ENCODE measurements at places on chromosomes 2 and 18. TPM values are rescaled to one million over a fixed set of nuclear protein-coding genes. Genes with fewer than 3 reads are reported as not detected.

GRCh38 chr2:218873359-218874194 lies 7.1 kb upstream of the WNT10A start:
- no peak for DNase-seq
- H3K27me3 ChIP-seq, result no peaks in the 10 kb centered on the region
- H3K4me1 ChIP-seq, result peaks cover 28% of the 10 kb centered on the region
- no peak overlapping the region for H3K27ac ChIP-seq

DNA sequence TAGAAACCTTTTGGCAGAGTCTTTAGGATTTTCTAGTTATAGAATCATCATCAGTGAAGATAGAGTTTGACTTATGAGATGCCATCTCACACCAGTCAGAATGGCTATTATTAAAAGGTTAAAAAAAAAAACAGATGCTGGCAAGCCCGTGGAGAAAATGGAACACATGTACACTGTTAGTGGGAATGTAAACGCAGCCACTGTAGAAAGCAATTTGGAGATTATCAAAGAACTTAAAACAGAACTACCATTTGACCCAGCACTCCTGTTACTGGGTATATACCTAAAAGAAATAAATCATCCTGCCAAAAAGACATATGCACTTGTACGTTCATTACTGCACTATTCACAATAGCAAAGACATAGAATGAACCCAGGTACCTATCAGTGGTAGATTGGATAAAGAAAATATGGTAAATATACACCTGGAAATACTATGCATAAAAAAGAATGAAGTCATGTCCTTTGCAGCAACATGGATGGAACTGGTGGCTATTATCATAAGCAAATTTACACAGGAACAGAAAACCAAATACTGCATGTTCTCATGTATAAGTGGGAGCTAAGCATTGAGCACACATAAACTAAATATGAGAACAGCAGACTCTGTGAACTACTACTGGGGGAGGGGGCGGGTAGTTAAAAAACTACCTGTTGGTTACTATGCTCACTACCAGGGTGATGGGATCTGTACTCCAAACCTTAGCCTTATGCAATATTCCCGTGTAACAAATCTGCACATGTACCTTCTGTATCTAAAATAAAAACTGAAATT lies 279.0 kb downstream of the KIAA1328 start:
- no peak overlapping the region for H3K27ac ChIP-seq
- no peaks in the 10 kb centered on the region for H3K4me1 ChIP-seq
- H3K36me3 ChIP-seq, result no peaks in the 10 kb centered on the region
- no peak overlapping the region for H3K4me3 ChIP-seq
- no peaks in the 10 kb centered on the region for H3K27me3 ChIP-seq

GRCh38 chr2:8922431-8922830 lies 81.1 kb downstream of the MBOAT2 start:
- H3K27me3 ChIP-seq, result no peaks in the 10 kb centered on the region
- no peak overlapping the region for H3K4me3 ChIP-seq
- no peaks in the 10 kb centered on the region for H3K36me3 ChIP-seq

- no peaks in the 10 kb centered on the region for H3K27me3 ChIP-seq
- peaks cover 26% of the 10 kb centered on the region for H3K4me1 ChIP-seq
- DNase-seq, result no peak
- no peak overlapping the region for H3K27ac ChIP-seq
- no peaks in the 10 kb centered on the region for H3K36me3 ChIP-seq
These were observed 1.9 kb downstream of the LDLRAD4 start for GRCh38 chr18:13220361-13220991.

- no peaks in the 10 kb centered on the region for H3K27me3 ChIP-seq
- DNase-seq, result no peak
- H3K4me1 ChIP-seq, result no peaks in the 10 kb centered on the region
- no peak overlapping the region for H3K4me3 ChIP-seq
- no peak overlapping the region for H3K27ac ChIP-seq
- H3K36me3 ChIP-seq, result peaks cover 25% of the 10 kb centered on the region
These were observed 21.0 kb downstream of the NOP58 start for GRCh38 chr2:202286595-202286994.

GRCh38 chr2:85854166-85854509 lies 34.7 kb downstream of the ST3GAL5 start:
- no peak for DNase-seq
- H3K4me3 ChIP-seq, result no peak overlapping the region
- peaks cover 9% of the 10 kb centered on the region for H3K36me3 ChIP-seq
- no peaks in the 10 kb centered on the region for H3K4me1 ChIP-seq
- peak overlapping the region; percentile 17 for H3K27ac ChIP-seq

DNA sequence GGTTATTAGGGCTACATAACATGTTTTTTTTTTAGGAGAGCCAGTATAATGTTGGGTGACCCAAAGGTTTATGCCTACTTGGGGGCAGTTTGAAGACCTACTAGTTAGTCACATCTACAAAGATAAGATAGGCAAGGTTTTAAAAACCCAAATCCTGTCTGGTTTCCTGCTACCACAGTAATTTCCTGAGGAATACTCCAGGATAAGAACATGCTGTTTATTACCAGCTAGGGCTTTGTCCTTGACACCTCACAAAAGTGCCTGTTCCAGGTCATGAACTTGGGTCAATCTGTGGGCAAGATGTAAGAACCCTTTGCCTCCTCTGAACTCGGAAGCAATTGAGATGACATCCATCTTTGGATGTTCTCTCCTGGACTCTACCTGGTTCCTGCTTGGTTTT lies 38.2 kb downstream of the CDC42EP3 start:
- H3K4me1 ChIP-seq, result peaks cover 21% of the 10 kb centered on the region
- H3K36me3 ChIP-seq, result no peaks in the 10 kb centered on the region
- no peaks in the 10 kb centered on the region for H3K27me3 ChIP-seq
- H3K27ac ChIP-seq, result no peak overlapping the region
- DNase-seq, result no peak
- no peak overlapping the region for H3K4me3 ChIP-seq

- no peaks in the 10 kb centered on the region for H3K4me1 ChIP-seq
- DNase-seq, result no peak
- no peak overlapping the region for H3K4me3 ChIP-seq
- H3K27ac ChIP-seq, result no peak overlapping the region
- no peaks in the 10 kb centered on the region for H3K36me3 ChIP-seq
These were observed 21.6 kb downstream of the TRPM8 start for GRCh38 chr2:233938676-233939370.

GRCh38 chr2:227748079-227748478 lies 2.4 kb downstream of the SCYGR8 start:
- no peaks in the 10 kb centered on the region for H3K36me3 ChIP-seq
- no peaks in the 10 kb centered on the region for H3K4me1 ChIP-seq
- no peak overlapping the region for H3K4me3 ChIP-seq
- no peaks in the 10 kb centered on the region for H3K27me3 ChIP-seq

- no peak for DNase-seq
- no peaks in the 10 kb centered on the region for H3K27me3 ChIP-seq
These were observed 131.4 kb upstream of the DNMT3A start for GRCh38 chr2:25473131-25473530.

GRCh38 chr2:207777124-207777523 lies 7.4 kb upstream of the FZD5 start:
- H3K27ac ChIP-seq, result no peak overlapping the region
- DNase-seq, result no peak
- H3K4me1 ChIP-seq, result no peaks in the 10 kb centered on the region
- H3K36me3 ChIP-seq, result no peaks in the 10 kb centered on the region
- H3K27me3 ChIP-seq, result no peaks in the 10 kb centered on the region

DNA sequence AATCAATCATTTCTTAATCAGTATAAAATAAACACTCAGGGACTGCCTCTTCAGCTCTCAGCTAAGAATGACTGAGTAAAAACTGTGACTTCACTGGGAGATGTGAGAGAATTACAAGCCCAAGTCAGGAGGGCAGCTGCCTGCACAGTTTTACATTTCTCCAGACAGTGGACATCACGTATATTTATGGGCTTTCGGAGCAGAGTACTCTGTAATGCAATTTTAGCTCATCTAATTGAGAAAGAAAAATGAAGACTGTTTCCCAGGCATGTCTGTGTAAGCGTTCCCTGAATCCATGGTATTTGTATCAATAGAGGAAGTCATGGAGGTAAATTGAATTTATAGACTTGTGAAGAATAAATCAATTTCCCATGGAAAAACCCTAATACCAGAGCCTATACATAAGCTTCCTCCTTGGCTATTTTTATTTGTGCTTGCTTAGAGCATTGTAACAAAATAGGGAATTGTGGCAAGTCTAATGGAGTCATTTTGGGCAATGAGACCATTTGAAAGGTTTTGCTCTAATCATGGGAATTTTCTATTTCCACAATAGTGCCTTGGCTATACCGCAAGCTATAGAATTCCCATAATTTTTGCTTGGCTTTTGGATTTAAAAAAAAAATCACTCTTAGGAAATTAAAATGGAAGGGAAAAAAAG lies 87.2 kb downstream of the SLC5A7 start:
- no peak for DNase-seq
- no peaks in the 10 kb centered on the region for H3K27me3 ChIP-seq
- H3K27ac ChIP-seq, result no peak overlapping the region
- H3K4me1 ChIP-seq, result no peaks in the 10 kb centered on the region

DNA sequence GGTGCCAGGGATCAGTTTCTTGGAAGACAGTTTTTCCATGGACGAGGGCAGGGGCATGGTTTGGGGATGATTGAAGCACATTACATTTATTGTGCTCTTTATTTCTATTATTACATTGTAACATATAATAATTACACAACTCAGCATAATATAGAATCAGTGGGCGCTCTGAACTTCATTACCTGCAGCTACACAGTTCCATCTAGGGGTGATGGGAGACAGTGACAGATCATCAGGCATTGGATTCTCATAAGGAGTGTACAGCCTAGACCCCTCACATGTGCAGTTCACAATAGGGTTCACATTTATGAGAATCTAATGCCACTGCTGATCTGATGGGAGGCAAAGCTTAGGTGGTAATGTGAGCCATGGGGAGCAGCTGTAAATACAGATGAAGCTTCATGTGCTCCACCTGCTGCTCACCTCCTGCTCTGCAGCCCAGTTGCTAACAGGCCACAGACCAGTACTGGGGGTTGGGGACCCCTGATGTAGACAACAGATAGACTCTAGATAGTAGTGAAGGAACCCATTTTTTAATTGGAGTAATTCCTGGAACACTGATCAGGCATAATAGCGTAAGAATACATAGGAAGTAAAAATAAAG lies 41.5 kb upstream of the MC4R start:
- H3K36me3 ChIP-seq, result no peaks in the 10 kb centered on the region
- H3K4me1 ChIP-seq, result no peaks in the 10 kb centered on the region
- H3K27me3 ChIP-seq, result no peaks in the 10 kb centered on the region
- H3K27ac ChIP-seq, result no peak overlapping the region

DNA sequence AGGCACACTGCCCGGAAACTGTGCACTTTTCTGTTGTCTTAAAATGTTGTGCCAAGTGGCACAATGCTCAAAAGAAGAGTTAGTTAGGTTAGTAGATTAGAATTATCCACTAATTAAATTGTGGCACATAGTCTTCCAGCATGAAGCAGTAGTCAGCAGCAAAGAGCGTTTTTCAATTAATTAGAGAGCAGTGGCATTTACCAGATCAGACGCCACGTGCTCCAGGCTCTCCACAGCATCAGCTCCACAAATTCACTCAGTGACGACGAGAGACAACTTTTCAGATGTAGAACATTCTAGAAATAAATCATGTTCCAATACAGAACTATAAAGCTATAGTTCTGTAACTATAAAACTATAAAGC lies 16.4 kb upstream of the RTTN start:
- H3K27ac ChIP-seq, result no peak overlapping the region
- no peaks in the 10 kb centered on the region for H3K27me3 ChIP-seq
- DNase-seq, result no peak
- H3K4me1 ChIP-seq, result no peaks in the 10 kb centered on the region

DNA sequence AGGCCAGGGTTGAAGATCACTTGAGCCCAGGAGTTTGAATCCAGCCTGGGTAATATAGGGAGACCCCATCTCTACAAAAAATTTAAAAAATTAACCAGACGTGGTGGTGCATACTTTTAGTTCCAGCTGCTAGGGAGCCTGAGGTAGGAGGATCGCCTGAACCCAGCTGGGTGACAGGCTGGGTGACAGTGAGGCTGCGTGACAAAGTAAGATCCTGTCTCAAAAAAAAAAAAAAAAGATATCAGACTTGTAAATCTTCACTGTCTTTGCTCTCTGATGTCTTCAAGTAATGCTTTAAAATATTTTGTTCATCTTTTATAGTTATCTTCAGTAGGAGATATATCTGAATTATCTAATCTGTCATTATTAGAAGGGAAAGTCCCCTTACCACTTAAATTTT lies 10.5 kb downstream of the CAMKMT start:
- no peak overlapping the region for H3K27ac ChIP-seq
- H3K27me3 ChIP-seq, result no peaks in the 10 kb centered on the region
- DNase-seq, result no peak
- H3K36me3 ChIP-seq, result no peaks in the 10 kb centered on the region
- H3K4me3 ChIP-seq, result no peak overlapping the region

GRCh38 chr18:61329398-61329797 lies 3.8 kb upstream of the CDH20 start:
- no peak overlapping the region for H3K27ac ChIP-seq
- no peak overlapping the region for H3K4me3 ChIP-seq
- no peaks in the 10 kb centered on the region for H3K27me3 ChIP-seq

DNA sequence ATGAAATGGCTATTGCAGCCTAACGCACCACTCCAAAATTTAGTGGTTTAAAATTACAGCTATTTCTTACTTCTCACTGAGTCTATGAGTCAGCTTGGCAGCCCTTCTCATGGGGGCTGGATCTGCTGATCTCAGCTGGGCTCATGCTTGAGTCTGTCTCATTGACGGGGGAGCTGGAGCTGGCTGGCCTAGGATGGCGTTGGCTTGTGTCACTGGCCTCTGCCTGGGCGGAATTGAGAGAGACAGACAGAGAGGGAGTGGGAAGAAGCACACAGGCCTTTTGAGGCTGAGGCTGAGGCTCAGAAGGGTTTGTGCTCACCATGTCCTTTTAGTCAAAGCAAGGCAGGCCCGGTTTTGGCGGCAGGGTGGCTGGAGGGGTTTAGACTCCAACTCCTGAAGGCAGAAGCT lies 412.1 kb upstream of the MYT1L start:
- H3K36me3 ChIP-seq, result no peaks in the 10 kb centered on the region
- H3K27me3 ChIP-seq, result no peaks in the 10 kb centered on the region
- no peak overlapping the region for H3K4me3 ChIP-seq
- no peak overlapping the region for H3K27ac ChIP-seq

DNA sequence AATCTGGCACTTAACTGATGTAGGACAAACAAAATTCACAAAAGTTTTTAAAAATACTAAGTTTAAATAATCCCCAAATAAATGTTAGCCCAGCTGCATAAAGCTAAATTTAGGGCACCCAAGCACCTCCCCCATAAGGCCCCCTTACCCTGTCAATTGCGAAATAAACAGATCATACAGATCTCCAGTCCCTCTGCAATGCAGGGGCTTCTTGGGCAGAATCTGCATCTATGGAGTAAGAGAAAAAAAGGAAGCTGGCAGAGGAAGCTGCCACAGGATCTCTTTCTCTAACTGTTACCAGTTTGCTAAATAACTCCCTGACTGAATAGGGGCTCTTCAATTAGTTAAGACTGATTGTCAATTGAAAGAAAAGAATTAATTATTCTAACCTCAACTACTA lies 117.7 kb downstream of the MEMO1 start:
- no peak for DNase-seq
- H3K4me3 ChIP-seq, result no peak overlapping the region
- no peaks in the 10 kb centered on the region for H3K27me3 ChIP-seq
- no peaks in the 10 kb centered on the region for H3K4me1 ChIP-seq
- H3K27ac ChIP-seq, result no peak overlapping the region

The ADD2 gene
- total RNA-seq, result 2.4 TPM

The RGPD3 gene
- 0.49 TPM for total RNA-seq

The TMEM37 gene
- 2.6 TPM for total RNA-seq

The DUSP19 gene
- total RNA-seq, result 0.27 TPM

The CYP26B1 gene
- total RNA-seq, result 6.7 TPM

The PIEZO2 gene
- total RNA-seq, result not detected

The MGAT4A gene
- total RNA-seq, result 4.1 TPM

All from esophagus squamous epithelium (tissue), 5 donors.